ENCODE measurements at places on chromosomes 3 and 15.

DNA sequence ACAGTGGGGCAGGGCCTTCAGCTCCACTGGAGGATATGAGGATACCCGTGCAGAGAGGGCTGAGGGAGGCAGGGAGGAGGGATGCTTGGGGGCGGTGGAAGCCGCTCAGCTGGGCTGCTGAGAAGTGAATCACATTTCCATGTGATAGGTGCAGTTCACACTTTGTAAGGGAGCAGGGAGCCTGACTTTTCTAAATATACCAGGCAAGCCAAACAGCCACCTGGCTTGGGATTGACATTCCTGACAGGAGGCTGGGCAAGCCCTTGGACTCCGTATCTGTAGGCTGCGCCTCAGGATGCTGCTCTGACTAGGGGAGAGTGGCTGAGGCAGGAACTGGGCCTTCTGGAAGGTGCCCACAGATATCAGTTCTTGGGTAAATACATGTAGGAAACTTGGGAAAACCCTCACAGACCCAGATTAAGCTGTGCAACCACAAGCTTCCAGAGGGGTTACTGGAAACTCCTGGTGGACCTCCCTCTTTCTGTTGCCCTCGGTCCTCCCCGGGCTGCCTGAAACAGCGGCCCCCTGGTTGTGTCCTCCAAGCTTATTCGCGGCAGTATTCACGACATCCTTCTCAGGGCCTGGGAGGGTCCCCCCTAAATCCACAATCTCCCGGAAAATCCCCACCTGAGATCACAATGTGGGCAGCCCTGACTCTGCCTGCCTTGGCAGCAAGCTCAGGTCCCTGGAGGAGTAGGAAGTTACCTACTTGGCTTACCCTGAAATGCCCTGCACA is 33.0 kb upstream of the ADCY5 start:
- DNase-seq, result no peak

DNA sequence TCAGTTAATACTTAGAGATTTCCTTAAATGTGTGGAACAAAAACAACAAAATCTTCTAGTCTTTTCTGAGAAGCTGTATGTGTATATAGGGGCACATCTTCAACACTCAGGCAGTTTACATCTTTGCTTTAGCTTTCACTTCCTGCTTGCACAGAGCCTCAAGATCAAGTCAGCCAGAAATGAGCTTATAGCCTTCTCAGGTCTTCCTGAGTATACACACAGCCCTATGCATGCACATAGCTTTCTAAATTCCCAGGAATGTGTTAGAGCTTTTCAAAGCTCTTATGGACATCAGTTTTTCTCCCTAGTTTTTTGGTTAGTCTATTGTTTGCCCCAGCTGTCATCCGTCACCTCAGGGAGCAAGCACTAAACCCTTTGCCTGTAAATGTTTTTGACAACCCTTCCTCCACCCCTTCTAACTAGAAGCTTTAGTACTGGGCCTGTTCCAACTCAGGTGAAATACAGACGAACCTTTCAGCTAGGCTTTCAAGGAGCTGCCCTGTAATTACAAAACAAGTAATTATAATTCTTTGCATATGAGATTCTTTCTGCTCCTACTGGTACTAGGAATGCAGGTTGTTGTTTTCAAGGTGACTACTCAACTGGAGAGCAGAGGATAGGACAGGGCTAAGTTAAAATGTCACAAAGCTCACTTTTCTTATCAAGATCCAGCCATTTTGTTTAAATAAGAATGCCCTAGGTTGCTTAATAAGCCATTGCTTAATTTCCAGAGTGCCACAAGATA is 22.6 kb upstream of the MTMR10 start:
- DNase-seq, result no peak

DNA sequence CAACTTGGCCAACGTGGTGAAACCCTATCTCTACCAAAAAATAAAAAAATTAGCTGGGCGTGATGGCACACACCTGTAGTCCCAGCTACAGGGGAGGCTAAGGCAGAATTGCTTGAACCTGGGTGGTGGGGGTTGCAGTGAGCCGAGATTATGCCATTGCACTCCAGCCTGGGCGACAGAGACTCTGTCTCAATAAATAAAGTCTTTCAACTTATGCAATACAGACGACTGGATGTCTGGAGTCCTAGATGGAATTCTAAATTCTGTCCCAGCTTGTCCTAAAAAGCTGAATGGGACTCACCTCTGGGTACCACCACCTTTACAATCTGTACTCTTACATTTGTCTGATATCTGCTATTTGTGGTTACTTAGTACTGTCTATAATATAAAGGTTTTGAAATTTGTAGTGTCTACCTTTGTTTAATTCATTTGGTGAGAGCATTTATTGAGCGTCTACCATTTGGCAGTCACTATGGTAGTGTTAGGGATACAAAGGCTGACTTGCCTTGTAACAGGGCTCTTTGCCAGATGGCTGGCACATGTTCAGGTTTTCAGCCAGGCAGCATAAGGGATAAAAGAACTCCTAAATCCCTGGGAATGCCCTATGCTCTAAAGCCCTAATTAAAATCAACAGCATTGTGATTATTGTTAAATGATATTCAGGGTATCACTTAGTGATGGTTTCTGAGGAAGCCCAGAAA is 7.2 kb upstream of the ZNF609 start:
- DNase-seq, result no peak

DNA sequence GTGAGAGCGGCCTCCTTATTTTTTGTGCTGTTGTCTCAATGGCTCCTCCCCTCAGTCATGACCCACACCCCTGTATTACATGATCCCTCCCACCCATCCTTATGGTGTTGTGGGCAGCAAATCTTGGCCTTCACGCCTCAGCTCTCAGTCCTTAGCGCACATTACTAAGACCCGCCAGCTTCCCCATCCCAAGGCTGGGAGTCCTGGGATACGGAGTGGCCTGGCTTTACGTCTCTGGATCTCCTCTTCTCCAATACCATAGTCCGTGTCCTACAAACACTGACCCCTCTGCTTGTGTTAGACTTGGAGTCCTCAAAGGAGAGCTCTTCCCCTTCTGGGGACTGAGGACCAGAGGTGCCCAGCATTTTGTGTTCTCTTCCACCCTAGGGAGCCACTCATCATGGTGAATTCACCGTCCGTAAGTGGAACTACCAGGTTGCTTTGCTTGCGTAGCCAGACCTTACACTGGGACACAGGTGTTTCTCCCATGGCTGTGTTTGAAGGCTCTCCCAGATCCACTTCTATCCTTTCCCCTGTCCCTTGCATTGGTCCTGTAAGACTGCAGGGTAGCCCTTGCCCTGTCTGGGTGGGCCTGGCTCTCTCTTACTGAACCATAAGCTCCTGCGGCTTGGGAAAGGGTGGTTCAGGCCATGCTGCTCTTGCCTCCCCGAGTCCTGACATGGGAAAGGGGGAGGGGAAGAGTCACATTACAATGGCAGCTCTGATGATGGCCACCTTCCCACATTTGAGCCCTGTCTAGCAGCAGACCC is 13.6 kb downstream of the GRM2 start:
- no peak for DNase-seq

DNA sequence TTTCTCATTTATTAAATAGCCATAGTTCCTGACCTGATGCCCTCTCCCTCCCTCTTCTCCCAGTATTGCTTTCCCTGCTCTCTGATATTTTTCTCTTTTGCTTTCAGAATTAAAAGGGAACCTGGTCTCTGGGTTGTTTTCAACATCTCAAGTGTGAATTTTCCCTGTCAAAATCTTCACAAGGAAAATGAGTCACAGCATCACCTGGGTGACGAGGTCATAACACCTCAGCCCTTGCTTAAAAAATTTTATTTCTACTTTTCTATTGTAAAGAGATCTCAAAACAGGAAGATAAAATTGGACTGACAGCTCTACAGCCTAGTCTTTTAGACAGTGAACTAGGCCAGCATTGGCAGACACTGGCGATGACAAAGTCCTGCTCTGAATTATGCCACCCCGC is 40.1 kb downstream of the GAP43 start:
- no peak for DNase-seq

DNA sequence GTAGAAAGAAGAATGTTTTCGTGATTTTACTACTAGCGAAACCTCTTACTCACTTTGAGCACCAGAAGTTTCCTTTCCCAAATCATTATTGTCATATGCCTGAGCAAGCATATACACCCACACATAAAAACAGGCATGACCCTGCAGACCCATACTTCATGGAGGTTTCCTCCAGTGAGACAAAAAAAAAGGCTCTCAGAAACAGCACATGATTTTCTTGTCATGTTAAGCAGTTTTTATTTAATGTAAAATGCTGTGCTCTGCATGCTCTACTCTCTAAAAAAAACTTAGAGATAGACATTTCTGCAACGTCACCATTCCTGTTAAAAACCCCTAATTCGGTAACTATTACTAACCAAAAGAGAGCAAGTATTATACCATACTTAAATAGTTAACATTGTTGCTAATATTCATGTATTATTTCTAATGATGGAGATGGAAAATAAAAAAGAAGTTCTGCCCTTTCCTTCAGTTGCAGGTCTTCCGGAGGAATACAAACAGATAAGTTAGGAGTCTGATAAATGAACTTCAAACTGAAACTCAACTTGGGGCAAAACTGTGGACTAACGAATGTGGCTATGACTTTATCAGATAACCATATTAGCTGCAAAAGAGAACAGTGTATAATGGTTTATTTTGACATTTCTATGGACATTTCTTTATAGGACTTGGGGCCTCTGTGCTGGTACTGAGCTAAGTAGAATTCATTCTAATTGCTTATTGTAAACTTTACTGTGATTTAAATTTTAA is 15.9 kb downstream of the CD200R1 start:
- DNase-seq, result no peak

DNA sequence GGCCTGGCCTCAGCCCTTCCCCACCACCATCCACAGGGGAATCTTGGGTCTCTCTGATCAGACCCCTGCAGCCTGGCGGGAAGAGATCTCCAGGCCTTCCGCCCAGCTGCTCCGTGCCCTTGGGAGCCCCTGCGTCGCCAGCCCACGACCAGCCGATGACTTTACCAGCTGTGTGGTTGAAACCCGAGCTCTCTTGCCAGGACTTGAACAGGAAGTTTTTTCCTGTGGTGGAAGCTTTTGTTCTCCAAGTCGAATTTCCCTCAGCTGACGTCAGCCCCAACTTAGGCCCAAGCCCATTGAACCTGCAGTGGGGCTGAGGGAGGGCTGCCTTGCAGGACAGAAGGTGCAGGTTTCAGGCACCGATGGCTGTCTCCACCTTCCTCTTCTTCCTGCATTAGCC is 51.7 kb upstream of the SMAD3 start:
- DNase-seq, result no peak

DNA sequence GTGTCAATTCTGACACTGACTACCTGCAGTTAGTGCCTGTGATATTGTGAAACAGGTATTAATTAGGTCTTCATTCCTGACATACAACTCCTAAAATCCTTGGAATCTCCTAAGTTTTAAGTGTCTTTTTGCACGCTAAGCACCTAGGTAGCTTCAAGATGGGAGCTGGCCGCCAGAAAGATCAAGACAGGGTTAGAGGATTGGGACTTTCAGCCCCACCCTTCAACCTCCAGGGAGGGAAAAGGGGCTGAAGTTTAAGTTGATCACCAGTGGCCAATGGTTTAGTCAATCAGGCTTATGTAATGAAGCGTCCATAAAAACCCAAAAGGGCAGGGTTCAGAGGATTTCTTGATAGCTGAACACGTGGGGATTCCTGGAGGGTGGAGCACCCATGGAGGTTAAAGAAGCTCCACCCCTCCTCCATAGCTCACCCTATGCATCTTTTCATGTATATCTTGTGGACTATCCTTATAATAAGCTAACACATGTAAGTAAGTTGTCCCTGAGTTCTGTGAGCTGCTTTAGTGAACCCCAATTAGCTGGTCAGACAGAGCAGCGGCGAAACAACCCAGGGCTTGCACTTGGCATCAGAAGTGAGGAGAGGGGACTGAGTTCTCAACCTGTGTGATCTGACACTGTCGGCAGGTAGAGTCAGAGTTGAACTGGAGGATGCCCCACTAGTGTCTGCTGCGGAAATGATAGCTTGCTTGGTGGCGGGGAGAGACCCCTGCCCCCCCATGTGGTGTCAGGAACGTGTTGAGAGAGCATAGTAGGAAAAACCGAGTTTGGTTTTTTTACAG is 12.8 kb upstream of the SRP14 start:
- no peak for DNase-seq

DNA sequence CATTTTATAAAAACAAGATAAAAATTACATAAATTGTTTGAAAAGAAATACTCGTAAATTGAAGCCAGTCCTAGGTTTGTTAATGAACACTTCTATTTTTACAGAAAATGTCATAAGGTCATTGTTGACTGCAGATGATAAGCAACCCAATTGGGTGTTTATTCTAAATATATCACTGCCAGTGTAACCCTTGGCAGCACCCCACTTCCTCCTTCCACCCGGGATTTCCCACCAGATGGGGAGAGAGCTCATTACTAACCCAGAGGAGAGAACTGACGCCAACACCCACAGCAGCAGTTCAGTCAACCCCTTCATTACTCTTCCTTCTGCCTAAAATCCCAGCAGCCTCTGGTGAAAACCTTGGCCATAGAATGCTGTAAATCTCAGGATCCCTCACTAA is 307.6 kb downstream of the GAP43 start:
- no peak for DNase-seq

GRCh38 chr15:25930931-25931330 is 67.8 kb upstream of the ATP10A start:
- DNase-seq, result no peak

DNA sequence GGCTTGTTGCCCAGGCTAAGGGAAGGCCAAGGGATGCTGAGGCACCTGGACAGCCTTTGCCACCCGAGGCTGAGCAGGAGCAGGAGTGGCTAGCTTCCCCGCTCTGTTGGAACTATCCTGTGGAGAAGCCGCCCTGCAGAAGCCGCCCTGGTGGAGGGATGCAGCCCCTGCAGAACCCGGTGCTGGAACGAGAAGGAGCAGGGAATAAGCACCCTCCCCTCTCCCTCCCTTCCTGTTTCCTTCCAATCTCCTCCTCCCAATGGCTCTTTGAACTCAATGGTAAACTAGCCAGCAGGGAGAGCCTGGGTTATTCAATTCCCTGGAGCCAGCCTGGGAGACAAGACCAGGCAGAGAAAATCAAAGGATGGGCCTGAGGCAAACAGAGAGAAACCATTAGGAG is 11.8 kb upstream of the HRG start:
- no peak for DNase-seq

- DNase-seq, result no peak
These were observed 142.8 kb downstream of the NTRK3 start for GRCh38 chr15:88113613-88114308.

- DNase-seq, result no peak
These were observed 36.3 kb downstream of the RASGRP1 start for GRCh38 chr15:38528294-38528693.

- no peak for DNase-seq
These were observed 263.0 kb upstream of the NECTIN3 start for GRCh38 chr3:110808630-110809029.

DNA sequence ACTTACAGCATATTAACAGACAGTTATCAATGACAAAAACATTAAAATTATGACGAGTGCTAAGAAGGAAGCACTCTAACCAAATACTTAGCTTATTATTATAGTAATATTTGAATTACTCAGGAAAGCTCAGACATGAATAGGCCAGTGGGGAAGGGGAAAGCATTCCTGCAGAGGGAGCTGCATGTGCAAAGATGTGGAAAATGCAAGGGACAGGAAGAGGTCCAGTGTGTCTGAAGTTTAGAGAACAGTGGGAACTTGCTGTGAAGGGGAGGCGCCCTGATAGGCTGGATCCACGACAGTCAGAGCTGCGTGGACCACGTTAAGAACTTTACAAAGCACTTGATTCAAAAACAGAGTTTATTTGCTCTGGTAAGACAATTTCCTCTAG is 1.2 kb upstream of the SPICE1 start:
- no peak for DNase-seq

All from activated CD8-positive, alpha-beta memory T cell treated with anti-CD3 and anti-CD28 coated beads for 1 hour (primary cell).